Left hindlimb (tissue), 1 donor: ENCODE measurements at places on chromosomes 7 and 10.

DNA sequence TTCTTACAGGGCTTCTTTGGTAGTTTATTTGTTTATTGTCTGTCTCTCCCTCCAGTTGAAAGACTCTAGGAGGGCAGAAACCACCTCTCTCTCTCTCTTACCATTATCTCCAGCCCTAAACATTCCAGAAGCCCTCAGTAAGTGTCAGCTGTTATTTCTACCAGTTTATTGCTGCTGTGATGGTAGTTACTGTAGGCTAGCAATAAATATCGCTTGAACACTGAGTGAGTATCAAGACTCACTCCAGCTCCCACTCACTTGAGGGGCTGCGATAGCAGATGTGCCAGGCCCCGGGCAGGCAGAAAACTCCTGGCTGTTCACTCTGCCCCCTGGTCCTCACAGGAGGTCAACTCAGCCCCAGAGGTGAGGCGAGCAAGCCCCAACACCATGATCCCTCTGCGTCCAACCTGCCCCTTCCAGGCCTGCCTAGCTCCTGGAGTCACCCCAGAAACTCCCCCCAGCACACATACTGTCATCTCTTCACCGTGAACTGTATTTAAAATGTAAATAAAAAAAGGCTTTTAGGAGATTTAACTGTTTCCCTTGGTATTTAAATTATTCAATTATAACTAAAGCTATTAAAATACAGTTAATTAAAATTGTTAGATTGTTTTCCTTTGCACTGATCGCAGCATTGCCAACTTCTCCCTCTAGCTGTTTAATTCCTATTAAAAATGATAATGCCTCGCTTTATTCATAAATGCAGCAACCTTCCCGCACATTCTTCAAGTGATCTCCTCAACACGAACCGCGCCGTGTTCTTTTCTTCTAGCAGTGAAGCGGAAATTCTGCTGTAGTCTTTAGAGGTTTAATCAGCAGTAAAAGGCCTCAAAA is 321.1 kb upstream of the ZMIZ1 start:
- no peak for DNase-seq

DNA sequence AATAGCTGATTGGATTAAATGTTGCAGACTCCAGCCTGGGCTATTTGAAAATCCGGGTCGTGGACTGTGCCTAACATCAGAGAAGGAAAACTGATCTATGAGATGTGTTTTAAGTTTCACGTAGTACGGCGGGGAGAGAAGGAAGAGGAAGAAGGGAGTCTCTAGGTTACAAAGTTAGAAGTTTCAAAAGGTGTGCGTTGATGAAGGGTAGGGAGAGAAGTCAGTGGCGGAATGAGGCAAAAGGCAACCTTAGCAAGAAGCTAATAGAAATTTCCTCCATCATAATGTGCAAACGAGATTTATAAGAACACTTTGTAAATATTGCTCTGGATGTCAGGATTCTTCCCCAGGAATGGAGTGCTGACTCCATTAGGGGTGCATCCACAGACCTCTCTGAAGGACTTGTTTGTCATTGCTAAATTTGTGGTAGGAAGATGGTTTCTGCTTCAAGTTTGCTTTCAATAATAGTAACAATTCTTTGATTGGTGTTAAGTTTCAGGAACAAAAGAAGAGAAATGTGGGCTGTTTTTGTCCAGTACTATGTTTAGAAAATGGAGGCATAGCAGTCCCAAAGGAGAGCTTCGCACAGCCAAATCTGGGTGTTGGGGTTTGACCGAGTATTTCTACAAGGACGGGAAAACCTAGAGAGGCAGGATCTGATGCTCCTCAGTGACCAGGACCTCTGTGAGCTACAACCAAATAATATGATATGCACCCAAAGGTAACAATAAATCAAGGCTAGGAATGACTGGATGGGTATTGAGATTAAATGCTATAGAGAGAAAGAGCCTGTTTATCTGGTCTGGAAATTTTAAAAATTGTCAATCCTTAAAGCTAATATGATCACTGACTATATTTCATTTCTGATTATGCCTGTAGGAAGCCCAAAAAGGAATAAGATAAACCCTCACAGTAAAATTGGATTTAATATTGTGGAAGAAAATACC is 8.2 kb downstream of the TWIST1 start:
- no peak for DNase-seq

GRCh38 chr7:102262546-102262945 is 24.1 kb upstream of the SH2B2 start:
- no peak for DNase-seq

GRCh38 chr10:31963589-31963980 is 35.0 kb upstream of the ARHGAP12 start:
- no peak for DNase-seq

DNA sequence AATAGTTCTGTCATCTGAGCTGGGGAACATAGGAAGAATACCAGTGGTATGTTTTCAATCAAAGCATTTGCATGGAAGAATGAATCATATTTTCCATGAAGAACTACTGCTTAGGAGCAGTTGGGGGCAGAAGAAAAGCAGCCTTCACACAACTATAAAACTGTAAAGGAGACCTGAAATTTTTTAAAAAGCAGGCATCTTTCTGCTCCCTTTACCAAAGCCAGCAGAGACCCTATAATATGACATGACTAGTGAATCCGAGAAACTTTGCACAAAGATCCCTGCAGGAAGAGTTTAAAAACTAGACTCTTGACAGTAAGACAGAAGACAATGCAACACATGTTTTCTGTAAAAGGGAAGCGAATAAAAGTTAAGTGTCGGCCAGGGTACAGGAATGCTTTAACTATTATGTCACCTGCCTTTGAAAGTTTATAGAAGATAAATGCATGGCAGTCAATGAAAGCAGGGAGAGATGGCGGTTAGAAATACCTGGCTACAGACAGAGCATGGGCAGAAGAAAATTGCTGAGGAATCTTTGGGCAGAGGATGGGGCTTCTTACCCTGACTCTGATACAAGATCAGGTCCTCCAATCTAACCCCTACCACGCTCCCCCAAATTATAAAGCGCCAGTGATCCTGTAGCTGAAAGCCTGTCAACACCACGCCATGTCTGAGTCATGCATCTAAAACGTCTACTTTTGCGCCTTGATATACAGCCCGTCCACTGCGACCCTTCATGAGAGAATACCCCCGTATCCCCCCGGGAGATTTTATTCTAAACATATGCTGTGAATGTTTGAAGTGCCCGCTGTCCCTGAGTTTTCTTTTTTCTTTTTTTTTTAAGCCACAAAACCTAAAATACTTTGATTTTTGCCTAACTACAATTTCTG is 93.1 kb downstream of the GLI3 start:
- no peak for DNase-seq

GRCh38 chr7:79664884-79665676 is 211.6 kb upstream of the MAGI2 start:
- peak; percentile 38 for DNase-seq

DNA sequence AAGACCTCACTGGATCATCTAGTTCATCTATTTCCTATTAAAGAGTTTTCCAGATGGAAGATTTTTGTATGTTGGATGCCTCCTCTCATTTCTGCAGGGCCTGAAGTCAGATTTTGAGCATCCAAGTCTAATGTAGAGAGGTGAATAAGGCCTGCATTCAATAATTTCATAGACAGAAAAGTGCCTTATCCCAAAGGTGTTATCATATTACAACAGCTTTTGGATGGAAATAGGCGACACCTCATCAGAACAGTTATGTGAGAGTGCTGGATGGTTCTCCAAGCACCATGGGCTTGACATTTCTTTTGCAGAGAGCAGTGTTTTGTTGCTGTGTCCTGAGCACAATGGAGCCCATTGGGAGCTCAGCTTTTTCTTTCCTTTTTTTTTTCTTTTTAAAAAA is 162.4 kb upstream of the MEOX2 start:
- DNase-seq = peak; percentile 70

GRCh38 chr7:12625836-12626235 is 55.3 kb downstream of the SCIN start:
- no peak for DNase-seq

DNA sequence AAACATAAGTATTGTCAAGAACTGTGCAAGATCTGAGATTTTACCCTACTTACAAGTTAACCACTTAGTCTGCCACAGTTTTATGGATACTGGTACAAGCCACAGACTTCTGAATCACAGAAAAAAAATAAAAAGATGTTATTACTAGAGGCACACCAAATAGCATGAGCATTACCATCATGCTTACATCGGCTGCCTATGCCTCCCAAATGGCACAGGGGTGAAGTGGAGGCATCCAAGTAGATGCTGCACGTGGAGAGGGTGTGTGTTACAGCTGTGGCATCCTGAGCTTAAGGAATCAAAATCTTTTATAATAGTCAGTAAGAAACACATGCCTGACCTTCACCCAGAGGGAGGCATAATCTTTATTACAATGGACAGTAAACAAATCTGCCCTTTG is 207.8 kb downstream of the TFEC start:
- DNase-seq = no peak

DNA sequence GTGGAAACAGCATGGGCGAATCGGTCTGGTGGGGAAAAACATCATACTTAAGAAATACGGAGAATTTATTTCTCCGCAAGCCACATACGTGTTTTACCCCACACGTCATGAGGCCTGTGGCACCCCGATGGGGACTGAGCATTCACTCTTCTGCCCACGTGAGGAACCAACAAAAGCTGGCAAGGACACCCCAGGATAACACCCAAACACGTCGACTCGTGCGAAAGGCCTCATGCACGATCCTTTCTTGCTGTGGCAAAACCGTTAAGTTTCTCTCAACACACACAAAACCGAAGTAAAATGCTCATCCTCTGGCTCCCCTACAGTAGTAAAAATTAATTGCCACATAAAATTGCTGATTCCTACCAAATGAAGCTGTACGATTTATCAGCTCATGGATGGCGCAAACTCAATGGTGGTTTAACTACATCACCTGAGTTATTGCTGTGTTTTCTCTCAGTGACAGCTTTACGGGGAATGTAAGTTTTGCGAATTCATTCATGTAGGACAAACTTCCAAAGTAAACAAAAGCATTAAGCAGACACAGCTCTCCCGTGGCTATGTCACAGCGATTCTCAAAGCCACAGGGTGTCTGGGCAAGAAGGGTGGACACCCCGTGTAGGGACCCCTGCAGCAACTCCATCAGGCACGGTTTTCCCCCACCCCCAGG is 97.0 kb downstream of the CTBP2 start:
- no peak for DNase-seq

DNA sequence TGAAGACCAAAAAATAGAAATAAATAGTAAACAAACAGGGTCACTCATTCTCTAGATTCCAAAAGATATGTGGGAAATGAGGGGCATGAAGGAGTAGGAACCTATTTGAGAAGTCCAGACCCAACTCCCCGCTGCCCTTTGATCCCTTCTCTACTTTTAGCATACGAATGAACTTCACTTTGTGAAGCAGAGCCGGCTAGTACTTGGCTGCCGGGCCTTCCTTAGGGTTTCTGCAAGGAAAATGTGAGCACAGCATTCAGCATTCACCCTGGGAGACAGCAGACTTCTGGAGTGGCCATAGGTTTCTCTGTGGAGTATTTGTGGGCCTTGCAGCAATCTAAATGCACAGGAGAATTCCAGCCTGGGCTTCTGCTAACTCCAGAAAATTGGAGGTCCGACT is 76.3 kb upstream of the PRKAR2B start:
- DNase-seq = no peak

DNA sequence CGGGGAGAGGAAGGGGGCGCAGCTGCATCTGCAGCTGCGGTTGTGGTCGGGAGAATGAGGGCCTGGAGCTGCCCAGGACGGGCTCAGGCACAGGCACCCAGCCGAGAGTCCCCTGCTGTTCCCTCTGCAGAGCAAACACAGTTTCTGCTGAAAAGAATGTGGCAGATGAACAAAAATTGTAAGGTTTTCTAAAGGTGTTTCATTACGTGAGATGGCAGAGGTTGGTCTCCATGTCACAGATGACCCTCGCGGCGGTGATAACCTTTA is 456.2 kb downstream of the DNAJB6 start:
- DNase-seq = no peak

DNA sequence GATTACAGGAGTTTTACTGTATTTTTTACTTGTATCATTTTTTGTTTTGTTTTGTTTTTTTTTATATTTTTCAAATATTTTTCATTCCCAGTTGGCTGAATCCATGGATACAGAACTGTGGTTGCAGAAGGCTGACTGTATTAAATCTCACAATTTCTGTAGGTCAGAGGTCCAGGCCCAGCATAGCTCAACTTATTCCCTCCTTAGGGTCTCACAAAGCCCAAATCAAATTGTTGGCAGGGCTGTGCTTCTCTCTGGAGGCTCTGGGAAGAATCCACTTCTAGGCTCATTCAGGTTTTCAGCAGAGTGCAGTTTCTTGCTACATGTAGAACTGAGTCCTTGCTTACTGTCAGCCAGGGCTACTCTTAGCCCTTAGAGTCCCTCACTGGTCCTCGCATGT is 22.6 kb downstream of the TSPAN14 start:
- peak; percentile 26 for DNase-seq

GRCh38 chr7:21172800-21173199 is 255.1 kb upstream of the SP4 start:
- no peak for DNase-seq

DNA sequence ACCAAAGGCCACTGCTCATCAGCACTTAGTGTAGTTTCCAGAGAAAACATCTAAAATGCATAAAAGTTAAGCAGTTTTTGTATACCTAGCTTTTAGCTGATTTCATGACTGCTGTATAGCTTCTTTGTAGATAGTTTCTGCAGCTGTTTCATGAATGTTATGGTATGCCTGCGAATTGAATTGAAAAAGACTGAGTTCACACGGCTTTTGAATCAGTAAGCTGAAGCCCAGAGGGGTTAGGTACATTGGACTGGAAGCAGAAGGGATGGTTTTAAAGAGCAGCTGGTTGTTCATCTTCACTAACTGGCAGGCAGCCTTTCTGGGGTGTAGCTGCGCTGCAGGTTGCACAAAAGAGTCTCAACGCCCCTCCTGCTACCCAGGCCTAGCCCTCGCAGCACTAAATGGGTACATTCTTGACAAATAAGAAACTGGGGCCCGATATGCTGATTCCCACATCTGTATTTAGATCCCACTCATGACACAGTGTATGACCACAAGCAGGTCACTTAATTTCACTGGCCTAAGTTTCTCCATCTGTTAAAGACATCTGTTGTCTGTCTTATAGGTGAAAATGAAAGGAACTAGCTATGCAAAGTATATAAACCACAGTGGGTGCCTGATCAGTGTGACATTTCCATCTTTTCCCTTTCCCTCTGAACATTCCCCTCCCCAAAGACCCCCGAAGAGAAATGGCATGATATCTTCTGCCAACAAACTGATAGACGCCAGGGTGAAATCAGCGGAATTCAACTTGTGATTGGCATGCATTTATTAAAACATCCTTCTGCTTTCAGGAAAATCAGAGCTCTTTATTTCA is 85.9 kb upstream of the AGBL3 start:
- no peak for DNase-seq
